Activated naive CD4-positive, alpha-beta T cell treated with Interleukin-2 at 50 U/mL for 16 hours (primary cell): ENCODE measurements at places on chromosomes 13 and 19.

GRCh38 chr13:52980695-52981094 lies 47.9 kb upstream of the OLFM4 start:
- no peak for DNase-seq

- DNase-seq = no peak
These were observed 20.0 kb downstream of the ELL start for GRCh38 chr19:18501832-18502231.

DNA sequence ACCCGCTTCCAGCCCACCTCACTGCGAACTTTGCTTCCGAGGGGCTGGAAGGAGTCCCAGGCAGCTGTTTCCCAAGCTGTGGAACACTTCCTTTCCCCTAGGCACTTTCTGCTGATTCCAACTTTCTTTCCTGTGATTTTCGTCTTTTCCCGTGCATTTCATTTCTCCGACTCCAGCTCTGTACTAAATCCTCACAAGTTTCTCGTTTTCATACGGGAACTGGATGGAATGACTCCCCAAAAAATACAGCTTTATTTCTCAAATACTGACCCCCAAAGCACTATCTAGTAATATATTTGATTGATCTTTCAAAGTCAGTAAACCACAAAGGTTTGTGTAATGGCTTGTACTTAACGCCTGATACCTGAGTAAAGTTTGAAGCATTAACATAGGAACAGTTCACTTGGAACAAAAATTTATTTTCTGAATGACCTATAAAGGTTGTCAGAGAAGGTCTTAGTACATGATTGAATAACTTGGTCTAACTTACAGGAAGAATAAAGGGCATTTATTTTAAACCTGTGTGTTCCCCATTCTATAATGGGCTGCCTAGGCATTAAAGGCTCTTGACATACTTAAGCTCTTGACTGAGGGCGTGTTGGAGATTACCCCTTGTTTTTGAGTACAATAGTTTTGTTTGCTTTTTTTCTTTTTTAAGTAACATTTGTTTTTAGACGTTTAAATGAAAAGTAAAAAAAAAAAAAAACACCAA lies 1.3 kb upstream of the PCDH9 start:
- no peak for DNase-seq

- DNase-seq = no peak
These were observed 17.2 kb upstream of the TNFSF14 start for GRCh38 chr19:6687114-6687513.

GRCh38 chr19:30054210-30054609 lies 112.2 kb downstream of the URI1 start:
- no peak for DNase-seq

- DNase-seq = no peak
These were observed 110.6 kb downstream of the SIPA1L3 start for GRCh38 chr19:38017401-38018151.

- DNase-seq = no peak
These were observed 1237.6 kb downstream of the EFNB2 start for GRCh38 chr13:105297839-105298238.
